ENCODE measurements at places on chromosomes 5 and 9.

DNA sequence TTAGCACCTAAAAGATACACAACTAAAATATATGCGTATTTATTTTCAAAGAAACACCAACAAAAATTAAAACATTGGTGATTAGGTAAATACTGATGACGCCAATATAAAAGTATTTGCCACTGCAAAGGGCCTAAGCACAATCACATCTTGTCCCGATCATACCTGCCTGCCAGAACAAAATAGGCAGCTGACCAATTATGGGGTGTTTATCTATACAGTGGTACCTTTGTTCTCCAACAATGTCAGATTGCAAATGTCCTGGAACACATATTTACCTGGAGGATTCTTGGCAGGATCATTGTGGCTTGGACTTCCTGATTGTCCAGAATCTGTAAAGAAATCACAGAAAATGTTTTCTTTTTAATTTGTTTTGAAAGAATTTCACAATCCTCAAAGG, 134.5 kb downstream of the NFIB start:
- no peak for DNase-seq

DNA sequence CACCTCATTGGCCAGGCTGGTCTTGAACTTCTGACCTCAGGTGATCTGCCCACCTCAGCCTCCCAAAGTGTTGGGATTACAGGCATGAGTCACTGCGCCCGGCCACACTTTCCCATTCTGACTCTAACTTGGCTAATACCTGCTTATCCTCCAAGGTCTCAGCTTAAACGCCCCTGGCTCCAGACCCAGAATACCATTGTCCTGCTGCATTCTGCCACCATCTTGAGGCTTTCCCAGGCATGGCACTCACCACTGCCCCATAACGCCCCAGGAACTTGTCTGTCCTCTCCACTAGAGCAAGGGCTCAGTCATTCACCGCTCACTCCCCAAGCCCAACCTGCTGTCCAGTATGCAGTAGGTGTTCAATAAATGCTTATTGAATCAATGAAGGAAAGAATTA, 39.8 kb downstream of the CAMK2A start:
- no peak for DNase-seq

DNA sequence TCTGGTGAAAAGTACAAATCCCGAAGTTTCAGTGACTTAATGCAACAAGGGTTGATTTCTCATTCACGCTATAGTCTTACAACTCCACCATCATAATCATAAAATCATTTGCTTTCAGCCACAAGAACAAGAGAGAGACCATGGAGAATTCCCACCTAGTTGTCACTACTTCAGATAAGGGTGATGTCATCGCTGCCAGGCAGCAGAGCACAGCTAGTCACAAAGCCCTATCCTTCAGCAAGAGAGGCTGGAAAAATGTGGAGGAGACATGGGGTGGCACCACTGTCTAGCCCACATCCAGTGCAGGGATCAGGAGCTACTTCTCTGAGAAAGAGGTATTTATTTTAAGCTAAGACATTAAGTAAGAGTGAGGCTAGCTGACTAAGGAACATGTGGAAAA, 356.1 kb downstream of the YTHDC2 start:
- no peak for DNase-seq

DNA sequence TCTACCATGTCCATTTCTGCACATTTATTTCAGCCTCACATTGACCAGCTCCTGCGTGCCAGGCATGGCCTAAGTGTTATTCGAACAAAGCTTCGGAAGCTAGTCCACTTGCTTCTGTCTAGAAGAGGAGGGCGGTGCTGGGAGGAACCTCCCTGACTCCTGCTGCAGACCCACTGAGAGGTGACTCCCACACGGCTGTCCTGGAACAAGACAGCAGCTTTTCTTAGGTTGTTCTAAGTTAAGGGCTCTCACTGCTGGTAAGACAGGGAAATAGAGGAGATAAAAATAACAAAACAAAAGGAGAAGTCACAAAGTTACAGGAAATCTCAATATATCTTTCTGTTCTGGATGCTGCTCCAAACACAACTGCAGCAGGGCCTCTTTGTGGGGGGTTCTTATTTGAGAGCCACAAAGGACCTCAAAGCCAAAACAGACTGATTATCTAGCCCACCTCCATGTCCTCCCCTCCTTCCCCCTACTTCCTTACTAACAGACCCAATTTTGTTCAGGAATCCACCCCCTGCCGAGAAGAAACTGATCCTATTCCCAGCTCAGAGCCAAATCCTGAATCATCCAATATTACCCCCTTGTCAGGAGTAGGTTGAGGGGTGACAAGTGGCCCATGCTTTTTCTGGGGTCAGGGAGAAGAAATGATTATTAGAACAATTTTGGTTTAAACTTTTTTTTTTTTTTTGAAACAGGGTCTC, 28.4 kb upstream of the KCNIP1 start:
- no peak for DNase-seq

- DNase-seq, result peak; percentile 60
Measured at GRCh38 chr9:138103111-138103848, 225.7 kb downstream of the CACNA1B start.

- DNase-seq, result no peak
Measured at GRCh38 chr9:22036866-22037626, 27.9 kb upstream of the CDKN2B start.

DNA sequence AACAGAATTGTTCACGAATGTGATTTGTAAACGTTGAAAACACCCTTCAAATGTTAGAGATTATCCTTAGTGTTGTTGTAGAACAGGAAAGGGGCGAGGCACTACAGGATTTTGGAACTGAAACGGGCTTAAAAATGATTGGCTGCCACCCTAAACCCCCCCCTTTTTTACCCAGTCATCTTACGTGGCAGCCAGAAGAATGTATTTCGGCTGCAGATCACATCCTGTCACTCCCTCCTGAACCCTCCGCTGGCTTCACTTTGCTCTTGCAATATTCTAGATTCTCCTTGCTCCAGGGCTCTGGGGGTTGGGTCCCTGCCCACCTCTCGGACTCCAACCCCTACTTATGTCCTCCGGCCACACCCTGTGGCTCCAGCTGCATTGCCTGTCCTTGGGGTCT, 13.9 kb upstream of the UNC5A start:
- no peak for DNase-seq

DNA sequence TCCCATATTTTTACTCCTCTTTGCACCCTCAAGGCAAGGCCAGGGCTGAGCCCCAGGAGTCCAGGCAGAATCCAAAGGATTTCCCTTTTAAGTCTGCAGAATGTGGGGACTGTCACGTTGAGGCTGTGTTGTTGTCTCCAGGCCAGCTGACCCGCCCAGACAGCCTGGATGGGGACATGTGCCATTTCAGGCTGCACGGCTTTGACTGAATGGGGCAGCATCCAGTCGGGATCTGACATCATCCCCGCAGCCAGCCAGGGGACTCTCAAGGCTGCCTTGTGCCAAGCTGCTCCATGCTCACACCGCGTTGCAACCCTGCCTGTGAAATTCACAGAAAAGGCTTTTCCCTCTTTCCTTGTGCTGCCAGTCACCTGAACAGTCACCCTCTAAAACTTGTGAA, 2.2 kb upstream of the ZNF366 start:
- no peak for DNase-seq

- DNase-seq, result no peak
Measured at GRCh38 chr9:95991326-95991725, 115.8 kb downstream of the ERCC6L2 start.

DNA sequence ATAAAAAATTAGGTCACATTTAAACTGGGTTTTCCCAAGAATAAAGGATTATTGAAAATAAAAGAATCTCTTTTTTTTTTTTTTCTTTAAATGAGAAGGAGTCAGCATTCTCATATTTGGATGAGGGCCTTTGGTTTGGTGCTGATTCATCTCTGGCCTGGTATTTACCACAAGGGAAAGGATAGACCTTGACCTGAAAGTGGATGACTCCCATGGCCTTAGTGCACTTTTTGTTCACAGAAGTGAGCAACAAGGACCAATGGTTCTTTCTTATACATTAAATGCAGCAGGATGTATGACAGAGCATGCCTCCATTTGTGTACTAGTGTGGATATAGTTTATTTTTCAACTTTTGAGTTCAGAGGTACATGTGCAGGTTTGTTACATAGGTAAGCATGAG, 6.9 kb downstream of the YTHDC2 start:
- no peak for DNase-seq

DNA sequence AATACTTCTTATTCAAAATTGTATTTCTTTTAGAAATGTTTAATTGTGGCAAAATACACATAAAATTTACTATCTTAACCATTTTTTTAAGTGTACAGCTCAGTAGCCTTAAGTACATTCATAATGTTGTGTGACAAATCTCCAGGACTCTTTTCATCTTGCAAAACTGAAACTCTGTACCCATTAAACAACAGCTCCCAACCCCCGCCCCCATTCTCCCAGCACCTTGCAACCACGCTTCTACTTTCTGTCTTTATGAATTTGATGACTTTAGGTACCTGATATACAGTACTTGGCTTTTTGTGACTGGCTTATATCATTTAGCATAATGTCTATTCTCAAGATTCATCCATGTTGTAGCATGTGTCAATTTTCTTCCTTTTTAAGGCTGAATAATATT, 2.8 kb upstream of the IL5 start:
- DNase-seq, result no peak

- DNase-seq, result no peak
Measured at GRCh38 chr9:7129391-7129790, 371.6 kb downstream of the KDM4C start.

GRCh38 chr5:176743136-176743861, 67.1 kb upstream of the UNC5A start:
- peak; percentile 49 for DNase-seq

- no peak for DNase-seq
Measured at GRCh38 chr9:90188656-90189055, 454.0 kb downstream of the DIRAS2 start.

GRCh38 chr9:2241461-2241835, 226.3 kb downstream of the SMARCA2 start:
- no peak for DNase-seq

GRCh38 chr9:128231638-128232527, 28.7 kb downstream of the DNM1 start:
- DNase-seq, result no peak

GRCh38 chr5:156850206-156850751, at the start of gene PPP1R2B:
Gene PPP1R2B, plus strand, starts transcription at chr5:156850295. Its CDS starts 268 bp downstream, at chr5:156850563.
- no peak for DNase-seq

GRCh38 chr5:119808474-119808873, 179.1 kb downstream of the FAM170A start:
- DNase-seq, result no peak

- DNase-seq, result no peak
Measured at GRCh38 chr5:122863240-122863639, 17.8 kb downstream of the SNX24 start.

DNA sequence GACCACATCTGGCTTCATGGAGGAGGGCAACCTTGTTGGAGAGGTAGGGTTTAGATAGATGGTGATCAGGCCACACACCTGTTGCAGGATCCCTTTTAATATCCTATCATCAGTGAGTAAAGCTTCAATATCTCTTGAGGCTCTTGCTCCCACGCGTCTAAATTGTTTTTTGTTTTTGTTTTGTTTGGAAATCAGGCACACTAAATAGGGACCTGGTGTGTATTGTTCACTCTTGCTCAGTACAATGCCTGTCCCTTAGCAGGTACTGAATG, 2.6 kb upstream of the TMEM268 start:
- DNase-seq, result no peak

DNA sequence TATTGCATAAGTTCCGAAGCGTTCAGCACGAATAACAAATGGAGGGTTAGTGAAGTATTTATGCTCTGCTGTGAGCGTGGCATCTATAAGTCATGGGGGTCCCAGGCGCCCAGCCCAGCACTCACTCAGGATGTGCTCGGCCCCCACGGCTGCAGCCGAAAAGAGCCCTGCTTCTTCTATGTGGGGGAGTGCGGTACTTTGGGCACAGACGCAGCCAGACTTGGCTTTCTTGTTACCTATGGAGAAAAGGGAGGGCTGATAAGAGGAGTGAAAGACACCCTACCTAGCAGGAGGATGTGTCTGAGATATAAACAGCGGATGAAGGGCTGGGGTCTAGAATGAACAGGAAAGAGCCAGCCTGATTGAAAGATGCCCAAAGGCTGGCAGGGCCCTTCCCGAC, 51.4 kb downstream of the MRPL36 start:
- no peak for DNase-seq

GRCh38 chr5:91175708-91176107, 207.4 kb downstream of the ARRDC3 start:
- DNase-seq, result no peak

DNA sequence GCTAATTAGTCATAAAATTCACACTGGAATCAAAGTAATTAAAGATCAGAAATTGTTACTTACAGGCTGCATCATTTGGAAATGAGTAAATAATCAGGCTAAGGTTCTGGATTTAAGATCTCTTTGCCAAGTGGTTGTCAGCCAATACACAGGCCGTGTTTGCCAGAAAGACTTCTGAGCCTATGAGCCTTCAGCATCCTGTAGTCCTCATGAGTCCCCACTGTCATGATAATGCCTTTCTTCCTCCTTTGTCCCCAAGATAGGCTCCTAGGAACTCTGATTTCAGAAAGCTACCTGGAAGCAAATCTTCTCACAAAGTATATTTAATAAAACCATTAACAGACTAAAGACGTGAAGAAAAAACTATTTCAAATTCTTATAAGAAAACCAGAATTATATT, 810.5 kb downstream of the DNAH5 start:
- no peak for DNase-seq

DNA sequence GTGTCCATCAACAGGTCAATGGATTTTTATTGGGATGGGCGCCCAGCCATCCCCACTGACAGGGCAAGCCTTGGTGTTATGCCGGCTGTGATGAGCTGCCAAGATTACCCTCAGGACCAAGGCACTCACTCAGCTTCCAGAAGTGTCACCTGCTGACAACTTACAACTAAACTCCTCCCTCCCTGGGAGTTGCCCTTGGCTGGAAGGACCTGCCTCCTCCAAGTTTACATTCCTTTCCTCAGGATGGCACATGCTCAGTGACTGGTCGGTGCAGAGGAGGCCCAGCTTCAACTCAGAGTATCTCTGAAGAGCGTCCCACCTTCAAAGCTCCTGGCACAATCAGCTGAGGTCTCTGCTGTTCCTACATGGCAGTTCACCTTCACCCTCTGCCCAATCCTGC, 52.5 kb upstream of the ZBTB43 start:
- no peak for DNase-seq

DNA sequence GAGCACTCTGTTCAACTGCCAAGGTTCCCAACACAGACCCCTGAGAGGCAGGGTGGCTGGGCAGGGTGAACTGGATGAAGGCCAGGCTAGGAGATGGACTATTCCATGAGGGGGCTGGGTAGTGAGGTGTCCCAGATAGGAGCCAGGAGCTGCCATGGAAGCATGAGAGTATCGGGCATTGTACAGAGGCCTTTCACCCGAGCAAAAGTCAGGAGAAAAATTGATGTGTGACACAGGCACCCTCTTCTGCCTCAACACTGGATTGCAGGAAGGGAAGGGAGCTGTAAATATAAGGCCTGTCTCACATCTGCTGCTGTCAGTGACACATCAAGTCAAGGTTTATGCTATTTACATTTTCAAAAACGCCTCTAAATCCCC, 74.6 kb downstream of the UBAP1 start:
- no peak for DNase-seq

DNA sequence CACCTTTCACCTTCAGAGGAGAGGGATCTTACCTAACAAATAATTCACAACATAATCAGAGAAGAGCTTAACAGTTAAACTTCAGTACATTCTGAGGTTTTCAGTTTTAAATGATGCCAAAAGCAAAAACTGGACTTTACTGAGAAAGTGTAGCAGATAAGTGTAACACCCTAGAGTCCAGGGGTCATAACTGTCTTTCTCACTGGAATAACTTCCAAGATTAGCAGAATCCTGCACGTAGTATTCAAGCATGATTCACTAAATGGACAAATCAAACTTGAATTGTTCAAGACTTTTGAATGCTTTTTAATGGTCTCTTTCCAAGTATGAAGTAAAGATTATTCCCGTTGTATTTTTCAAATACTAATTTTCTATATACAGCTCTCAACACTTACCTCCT, 180.1 kb upstream of the NREP start:
- DNase-seq, result no peak

GRCh38 chr9:133449760-133450159, 10.0 kb upstream of the CACFD1 start:
- DNase-seq, result no peak

Measured in vagina (tissue), 2 donors.